ENCODE measurements at places on chromosomes 11 and 22.

DNA sequence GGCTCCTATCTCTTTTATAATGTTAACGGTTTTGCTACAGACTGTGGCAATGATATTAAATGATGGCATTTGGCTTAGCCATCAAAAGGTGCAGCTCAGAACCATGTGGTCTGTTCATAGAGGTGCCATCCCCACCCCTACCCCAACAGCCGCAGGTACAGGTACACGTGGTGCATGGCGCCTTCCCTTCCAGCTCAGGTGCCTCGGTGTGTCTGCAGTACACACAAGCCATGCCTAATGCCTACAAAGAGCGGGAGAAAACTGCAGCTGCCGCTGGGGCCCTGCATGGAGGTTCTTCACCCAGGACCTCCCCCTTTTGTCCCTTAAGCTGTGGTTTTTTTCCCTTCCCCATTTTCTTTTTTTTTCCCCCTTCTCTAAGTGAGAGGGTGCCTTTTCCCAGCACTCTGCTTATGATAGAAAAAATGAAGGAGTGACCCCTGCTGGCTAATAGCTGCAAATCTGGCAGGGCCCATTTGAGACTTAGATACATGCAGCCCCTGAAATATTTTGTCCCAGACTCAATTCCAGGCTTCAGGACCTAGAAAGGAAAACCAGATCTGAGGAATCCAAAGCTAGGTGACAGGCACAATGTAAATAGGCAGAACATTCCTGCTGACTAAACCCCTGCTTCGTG is 6.5 kb downstream of the OR52M1 start:
- DNase-seq = no peak

DNA sequence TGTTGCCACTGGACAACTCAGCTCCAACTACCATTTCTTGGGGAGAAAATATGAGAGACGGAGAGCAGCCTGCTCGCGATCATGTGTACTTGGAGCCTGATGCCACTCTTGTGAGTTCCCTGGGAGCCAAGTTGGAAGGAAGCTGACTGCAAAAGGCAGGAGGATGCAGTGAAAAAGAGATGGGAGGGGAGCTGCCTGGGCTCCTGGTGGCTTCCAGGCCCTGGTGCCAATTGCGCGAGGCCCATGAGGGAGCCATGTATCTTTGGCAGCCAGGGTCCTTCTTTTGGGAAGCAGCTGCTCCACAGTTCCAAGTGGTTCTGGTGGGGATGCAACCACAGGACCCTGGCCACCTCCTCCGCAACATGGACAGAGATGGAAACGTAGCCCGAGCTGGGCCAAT is 11.1 kb downstream of the C11orf91 start:
- no peak for DNase-seq

- DNase-seq = no peak
Observed at GRCh38 chr11:35126000-35126878, 12.7 kb upstream of the CD44 start.

- no peak for DNase-seq
Observed at GRCh38 chr11:9219115-9219514, 46.0 kb downstream of the DENND5A start.

- no peak for DNase-seq
Observed at GRCh38 chr22:23862103-23862502, 4.4 kb downstream of the SLC2A11 start.

DNA sequence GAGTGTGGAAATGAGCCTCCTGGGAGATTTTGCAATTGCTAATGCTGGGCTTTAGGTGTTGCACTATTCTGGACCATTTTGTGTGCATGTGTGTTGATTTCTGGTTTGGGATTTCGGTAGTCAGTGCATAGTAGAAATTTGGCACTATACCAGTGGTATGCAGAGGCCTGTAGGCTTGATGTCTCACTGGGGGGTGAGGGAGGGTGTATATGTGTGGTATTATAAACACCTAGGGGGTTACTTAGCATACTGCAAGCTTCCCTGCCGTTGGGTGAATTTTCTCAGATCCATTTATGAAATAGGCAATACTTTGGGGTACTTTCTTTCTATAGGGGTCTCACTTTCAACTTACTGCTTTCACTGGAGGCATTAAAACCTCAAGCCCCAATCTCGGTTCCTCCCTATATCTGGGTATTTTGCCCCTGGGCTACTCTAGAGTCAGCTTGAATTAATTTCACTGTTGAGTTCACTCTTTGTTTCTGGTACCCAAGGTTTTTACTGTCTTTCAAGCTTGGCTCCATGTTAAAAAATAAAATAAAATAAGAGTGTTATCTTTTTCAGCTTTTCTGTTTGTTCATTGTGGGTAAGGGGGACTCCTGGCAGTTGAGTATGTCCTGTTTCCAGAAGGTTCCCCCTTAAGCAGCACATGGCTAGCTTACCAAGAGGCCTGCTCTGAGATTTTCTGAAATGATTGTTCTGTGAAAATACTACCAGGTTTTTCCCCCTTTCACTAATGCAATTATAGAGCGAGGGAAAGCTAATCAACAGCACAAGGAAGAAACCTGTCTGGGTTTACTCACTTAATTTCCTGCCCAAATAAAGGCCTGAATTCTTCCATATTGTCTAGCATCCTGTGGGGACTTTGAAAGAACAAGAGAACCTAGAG is 45.8 kb downstream of the PPFIBP2 start:
- DNase-seq = no peak

- DNase-seq = no peak
Observed at GRCh38 chr11:66315921-66316811, 678 bp downstream of the CD248 start.

GRCh38 chr11:19958204-19958603 is 202.1 kb downstream of the DBX1 start:
- DNase-seq = no peak

DNA sequence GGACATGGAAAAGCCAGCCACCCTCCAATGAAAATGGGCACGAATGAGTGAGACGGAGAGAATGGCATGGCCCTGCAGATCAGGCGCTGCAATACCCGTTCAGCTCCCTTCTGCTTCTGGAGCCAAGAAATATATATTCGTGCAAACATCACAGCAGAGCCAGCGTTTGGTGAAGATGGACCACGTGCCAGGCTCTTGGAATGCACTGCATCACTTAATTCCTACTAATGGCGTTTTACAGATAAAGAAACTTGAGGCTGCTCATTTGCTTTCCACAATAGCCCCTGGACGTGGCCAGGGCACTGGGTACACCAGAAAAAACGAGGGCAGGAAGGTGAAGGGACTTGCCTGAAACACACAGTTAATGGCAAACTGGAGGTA is 1.6 kb upstream of the FXYD2 start:
- DNase-seq = no peak

GRCh38 chr22:22943521-22944267 is 56.1 kb downstream of the IGLL5 start:
- DNase-seq = peak; percentile 57

DNA sequence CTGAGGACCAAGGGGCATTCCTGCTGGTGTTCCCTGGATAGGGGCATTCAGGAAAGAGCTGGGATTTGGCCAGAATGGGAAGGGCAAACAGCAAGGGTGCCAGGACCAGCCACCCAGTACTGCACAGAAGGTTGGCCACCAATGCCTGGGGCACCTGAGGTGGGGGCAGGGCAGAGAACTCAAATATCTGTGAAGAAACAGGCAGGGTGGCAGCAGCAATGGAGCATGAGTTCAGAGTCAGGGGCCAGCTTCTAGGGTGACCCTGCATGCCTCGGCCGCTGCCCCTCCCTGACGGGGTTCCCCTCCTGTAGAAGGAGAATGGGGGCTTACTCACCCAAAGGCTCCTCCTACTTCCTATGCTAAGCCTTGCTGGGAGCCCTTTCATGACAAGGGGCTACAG is 79.3 kb upstream of the SHANK2 start:
- DNase-seq = no peak

GRCh38 chr22:27531782-27532530 is 269.6 kb downstream of the MN1 start:
- no peak for DNase-seq

DNA sequence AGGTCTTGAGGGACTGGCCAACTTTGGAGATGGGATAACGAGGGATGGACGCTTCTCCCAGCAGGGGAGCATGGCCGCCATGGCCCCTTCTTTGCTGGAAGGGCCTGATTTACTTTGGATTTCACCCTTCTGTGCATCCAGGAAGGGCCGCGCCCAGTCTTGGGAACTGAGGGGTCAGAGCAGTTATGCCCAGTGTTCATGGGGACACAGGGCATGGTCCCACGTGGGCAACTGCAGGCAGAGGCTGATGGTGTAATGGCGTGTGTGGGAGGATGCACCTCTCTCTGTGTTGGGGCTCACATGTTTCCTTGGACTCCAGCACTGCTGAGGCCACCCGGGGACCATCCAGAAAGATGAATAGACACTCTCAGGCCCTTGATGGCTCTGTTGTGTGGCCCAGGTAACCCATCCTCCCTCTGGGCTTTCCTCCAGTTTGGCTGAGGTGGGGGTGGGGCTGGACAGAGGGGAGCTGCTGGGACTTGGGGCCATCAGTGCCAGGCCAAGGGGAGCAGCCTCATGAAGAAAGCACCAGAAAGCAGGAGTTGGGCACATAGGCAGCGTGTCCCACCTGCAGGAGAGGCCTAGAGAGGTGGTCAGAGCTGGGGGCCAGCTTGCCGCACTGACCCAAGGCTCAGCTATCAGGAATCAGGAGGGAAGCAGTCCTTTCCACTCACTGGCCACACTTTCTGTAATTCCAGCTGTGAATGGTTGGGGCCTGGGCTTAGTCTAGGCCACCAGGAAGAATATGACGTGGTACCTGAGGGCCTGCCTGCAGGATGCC is 1033.9 kb downstream of the TBC1D22A start:
- peak; percentile 49 for DNase-seq

DNA sequence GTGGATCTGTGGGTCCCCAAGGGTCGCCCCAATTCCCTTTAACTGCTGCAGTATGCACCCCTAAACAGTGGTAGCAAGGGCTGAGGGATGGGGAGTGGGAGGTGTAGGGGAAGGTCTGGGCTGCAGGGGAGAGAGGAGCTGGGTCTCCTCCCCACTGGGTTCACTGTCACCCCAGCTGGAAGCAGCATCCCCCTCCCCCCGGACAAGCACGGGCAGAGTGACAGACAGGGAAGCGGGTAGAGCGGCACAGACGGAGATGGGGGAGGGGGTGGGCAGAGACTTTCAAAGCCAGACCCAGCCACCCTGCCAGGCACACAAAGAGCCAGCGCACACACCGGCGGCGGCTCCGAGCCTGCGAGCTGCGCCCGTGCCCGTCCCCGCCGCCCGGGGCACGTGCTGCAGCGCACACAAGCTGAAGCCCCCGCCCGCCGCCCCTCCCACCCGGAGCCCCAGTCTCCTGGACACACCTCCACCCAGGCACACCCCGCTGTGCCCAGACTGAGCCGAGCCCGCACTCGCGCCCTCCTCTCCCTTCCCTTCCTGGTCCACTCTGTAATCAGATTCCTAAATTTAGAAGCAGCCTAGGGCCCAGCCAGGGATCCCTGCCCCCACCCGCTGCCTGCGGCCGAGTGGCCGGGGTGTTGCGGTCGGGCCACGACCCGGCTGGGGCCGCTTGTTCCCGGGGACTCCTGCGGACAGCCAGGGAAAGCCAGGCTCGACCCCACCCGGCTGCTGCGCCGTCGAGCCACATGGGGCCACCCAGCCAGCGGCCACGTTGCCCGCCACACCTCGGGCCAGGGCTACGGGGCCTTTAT is 935 bp upstream of the RCOR2 start:
- no peak for DNase-seq

GRCh38 chr22:39574779-39575551 is 4.4 kb downstream of the CACNA1I start:
- DNase-seq = no peak

GRCh38 chr22:29503811-29504372 is 23.9 kb downstream of the NEFH start:
- no peak for DNase-seq

DNA sequence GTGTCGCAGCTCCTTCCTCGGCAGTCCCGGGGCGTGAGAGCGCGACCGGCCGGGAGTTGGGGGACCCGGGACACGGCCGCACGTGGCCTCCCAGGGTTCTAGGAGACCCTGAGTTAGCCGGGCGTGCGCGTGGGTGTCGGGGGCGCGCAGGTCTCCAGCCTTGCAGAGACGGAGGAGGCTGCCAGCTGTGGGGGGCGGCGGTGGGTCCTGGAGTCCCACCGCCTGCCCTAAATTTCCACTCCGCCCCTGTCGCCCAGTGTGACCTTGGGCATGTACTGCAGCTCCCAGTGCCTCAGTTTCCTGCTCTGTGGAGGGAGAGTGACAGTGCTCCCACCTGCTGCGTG is 18.8 kb downstream of the RRP7A start:
- DNase-seq = no peak

GRCh38 chr22:42919199-42919598 is 62.1 kb upstream of the ARFGAP3 start:
- DNase-seq = no peak

- peak; percentile 71 for DNase-seq
Observed at GRCh38 chr11:107858217-107859070, at the start of gene SLC35F2. Gene SLC35F2 (minus strand): TSS chr11:107858787. CDS start chr11:107858767, 20 bp downstream.

DNA sequence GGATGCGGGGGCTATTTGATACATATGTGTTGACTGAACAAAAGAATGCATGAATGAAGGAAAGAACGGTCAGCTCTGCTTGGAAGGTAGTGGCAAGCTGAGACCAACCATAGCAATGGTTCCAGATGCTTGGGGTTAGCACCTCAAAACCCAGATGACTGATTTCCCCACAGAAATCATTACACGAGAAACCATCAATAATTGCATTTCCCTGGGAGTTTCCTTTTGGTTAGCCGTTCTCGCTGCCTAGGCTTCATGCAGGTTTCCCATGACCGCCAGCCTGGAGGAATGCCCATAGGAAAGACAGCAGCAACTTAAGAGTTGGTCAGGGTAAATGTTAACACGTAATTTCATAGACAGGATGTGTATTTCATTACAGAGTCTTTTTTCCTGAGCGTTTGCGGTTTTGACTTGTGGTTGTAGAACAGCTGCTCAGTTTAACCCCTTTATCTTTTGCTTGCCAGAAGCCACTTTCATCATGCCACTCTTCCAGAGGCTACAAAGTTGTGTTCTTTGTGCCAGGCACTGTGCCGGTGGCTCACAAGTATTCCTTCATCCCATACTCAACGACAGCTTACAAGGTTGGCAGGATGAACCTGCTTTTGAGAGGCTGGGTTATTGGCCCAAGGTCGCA is 2.8 kb downstream of the IL17RA start:
- DNase-seq = no peak
